ENCODE measurements at places on chromosomes 1 and 21.

GRCh38 chr1:178122283-178122682 is 28.4 kb downstream of the RASAL2 start:
- no peak for DNase-seq

- no peak for DNase-seq
These were observed 14.4 kb downstream of the ARMH1 start for GRCh38 chr1:44688760-44689446.

GRCh38 chr1:239987103-239987745 is 104.5 kb upstream of the FMN2 start:
- no peak for DNase-seq

DNA sequence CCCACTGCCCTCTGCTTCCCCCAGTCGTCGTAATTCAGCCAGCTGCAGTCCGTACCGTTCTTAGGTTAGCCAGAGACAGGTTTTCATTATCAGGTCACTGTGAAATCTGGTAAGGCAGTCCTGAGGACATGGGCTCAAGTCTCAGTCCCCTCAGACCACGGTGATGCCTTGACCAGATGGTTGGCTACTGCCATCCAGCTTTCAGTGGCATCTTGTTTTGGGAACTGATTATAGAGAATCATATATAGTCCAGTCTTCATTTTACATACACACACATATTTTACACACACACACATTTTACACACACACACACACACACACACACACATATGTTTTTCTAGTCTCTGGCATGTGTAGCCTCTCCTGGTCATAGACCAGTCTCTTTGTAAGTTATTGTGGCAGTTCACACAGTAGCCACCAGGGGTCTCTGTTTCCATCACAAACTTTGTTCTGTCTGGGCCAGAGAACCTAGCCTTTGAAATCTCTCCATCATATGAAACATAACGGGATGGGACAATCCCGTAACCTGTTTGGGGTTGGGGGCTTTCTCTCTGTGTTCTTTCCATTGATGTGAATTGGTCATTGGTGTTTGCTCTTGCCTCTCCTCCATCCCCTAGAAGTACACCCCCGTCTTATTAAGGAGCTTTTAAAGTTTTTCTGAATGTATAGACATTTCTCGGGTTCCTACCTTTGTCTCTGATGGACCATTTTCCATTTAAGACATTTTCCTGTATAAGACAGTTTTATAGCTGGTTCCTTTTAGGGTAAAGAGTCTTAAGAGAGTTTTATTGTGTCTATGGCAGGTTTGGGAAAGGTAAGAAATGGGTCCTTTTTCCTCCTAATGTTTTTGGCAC is 8.4 kb upstream of the IKBKE start:
- peak; percentile 69 for DNase-seq

DNA sequence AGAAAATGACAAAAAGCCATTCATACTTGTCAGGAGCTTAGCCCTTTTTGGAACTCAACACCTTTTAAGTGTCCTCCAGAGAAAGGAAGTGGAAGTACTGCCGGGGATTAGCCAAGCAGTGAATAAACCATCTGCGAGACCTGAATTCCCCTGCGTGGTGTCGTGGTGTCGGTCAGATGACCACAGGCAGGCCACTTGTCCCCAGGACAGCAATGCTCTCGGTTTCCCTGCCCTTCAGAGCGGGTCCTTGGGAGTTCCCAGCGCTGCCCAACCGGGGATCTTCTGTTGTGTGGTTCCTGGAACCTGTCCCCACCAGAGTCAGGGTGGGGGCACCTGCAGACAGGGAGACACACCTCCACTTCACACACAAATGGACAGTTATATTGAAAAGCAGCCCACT is 9.2 kb downstream of the GPR157 start:
- no peak for DNase-seq

DNA sequence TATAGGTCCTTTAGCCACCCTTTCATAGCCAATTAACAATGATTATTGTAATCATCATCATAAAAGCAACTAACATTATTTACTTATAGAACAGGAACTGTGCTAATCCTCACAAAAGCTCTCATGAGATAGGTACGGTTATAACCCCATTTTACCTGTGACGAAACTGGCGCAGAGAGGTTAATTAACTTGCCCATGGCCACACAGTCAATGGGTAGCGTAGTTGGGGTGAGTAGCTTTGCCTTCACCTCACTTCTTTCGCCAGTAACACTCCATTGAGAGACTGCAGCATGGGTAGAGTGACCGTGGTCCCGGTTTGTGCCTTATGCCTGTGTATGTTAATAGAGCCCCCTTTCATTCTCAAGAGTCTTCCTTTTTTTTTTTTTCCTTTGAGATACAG is 10.3 kb downstream of the NIPAL3 start:
- no peak for DNase-seq

GRCh38 chr1:24503059-24503751 is 569 bp downstream of the RCAN3 start:
- peak; percentile 51 for DNase-seq

GRCh38 chr1:147673406-147673805 is 3.1 kb upstream of the ACP6 start:
- DNase-seq: no peak

GRCh38 chr1:77467741-77468140 is 185.9 kb downstream of the AK5 start:
- no peak for DNase-seq

DNA sequence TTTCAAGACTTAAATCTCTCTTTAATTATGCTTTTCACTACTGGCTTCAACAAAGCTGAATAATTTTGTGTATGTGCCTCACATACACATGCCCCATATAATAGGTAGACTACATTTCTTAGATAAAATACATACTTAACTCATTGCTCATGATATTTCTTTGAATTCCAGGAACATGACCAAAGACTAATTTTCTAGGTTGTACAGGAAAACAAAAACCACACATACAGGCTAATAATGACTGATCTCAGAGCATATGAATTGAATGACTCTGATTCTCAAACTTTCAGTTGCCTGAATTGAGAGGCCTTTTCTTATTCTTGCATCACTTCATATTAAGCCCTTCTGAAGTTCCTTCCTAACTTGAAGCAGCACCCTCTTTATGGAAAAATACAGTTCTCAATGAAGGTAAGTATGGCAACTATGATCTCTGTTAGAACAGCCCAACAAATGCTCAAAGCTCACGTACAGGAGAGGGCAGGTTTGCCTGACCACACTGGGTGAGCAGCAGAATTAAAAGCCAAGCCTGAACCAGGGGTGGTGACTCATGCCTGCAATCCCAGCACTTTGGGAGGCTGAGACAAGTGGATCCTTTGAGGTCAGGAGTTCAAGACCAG is 22.6 kb upstream of the UAP1 start:
- no peak for DNase-seq

DNA sequence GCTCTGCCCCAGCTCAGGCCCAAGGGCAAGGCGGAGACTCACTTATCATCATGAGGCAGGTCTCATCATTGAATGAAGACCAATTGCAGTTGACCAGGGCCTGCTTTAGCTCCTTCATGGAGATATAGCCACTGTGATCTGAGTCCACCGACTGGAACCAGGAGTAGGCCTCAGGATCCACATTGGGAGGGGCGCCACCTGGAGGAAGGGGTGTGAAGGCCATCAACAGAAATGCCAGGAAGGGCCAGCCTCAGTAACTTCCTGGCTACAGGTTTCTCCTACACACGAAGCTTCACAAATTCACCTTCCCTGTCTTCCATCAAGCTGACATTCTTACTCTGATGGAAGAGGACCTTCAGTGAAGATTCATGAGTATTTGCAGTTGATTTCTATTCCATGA is 11.6 kb downstream of the PEF1 start:
- DNase-seq: no peak

GRCh38 chr1:235100194-235100772 is 28.4 kb downstream of the TOMM20 start:
- no peak for DNase-seq

DNA sequence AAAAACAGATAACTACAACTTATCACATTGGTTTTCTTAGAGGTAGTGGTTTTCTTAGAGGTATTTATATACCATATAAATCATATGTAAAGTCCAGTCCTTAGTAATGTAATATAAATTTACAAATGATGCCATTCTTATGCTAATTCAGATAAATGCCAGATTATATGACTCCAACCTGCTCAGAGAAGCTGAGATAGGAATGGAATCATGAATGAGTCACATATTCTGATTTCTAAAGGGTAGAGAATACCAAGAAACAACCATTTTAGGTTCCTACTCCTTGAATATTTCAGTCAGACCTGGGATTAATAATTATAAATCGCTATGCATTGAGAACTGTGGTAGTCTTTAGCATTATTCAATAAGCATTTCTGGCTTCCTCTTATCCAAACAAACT is 760.1 kb upstream of the NEGR1 start:
- no peak for DNase-seq

- no peak for DNase-seq
These were observed 12.3 kb downstream of the ATG4C start for GRCh38 chr1:62796221-62796620.

GRCh38 chr1:49630156-49630555 is 393.6 kb downstream of the AGBL4 start:
- DNase-seq: no peak

GRCh38 chr21:45130324-45130774 is 56.0 kb downstream of the ADARB1 start:
- no peak for DNase-seq

GRCh38 chr1:248813546-248813945 is 12.2 kb downstream of the SH3BP5L start:
- no peak for DNase-seq

- peak; percentile 11 for DNase-seq
These were observed 26.1 kb downstream of the ZP4 start for GRCh38 chr1:237864338-237865244.

DNA sequence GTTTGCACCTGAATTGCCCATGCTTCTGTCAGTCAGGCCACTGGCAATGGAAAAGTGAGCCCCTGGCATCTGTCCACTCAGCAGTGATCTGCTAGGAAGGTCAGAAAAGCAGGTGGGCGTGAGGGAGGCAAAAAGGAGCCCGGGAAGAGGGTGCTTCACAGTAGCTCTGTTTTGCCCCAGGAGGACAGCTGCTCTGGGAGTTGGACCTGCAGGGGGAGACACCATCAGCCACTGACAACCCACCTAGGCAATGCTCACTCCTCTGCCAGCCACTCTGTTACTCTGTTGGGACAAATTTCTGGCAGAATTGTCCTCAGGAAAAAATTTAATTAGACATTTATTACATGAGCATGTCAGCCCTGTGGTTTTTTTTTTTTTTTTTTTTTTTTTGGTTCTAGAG is 146.4 kb downstream of the LRIG2 start:
- DNase-seq: no peak

DNA sequence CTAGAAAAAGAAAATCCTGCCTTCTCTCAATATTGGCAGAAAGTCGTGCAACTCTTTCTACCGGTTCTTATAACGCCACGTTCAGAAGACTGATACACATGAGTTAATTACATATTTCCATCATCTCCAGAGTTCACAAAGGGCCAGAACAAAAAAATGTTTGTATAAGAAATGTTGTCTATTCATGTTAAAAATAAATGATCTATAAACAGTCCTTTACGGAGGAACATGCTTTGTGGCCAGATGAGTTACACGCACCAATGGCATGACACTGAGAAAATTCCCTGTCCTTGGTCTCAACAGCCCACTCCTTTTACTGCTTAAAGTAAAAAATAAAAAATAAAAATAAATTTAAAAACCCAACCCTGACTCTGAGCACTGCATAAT is 29.5 kb downstream of the C2CD2 start:
- no peak for DNase-seq

GRCh38 chr1:205208811-205209210 is 2.7 kb downstream of the DSTYK start:
- DNase-seq: no peak

DNA sequence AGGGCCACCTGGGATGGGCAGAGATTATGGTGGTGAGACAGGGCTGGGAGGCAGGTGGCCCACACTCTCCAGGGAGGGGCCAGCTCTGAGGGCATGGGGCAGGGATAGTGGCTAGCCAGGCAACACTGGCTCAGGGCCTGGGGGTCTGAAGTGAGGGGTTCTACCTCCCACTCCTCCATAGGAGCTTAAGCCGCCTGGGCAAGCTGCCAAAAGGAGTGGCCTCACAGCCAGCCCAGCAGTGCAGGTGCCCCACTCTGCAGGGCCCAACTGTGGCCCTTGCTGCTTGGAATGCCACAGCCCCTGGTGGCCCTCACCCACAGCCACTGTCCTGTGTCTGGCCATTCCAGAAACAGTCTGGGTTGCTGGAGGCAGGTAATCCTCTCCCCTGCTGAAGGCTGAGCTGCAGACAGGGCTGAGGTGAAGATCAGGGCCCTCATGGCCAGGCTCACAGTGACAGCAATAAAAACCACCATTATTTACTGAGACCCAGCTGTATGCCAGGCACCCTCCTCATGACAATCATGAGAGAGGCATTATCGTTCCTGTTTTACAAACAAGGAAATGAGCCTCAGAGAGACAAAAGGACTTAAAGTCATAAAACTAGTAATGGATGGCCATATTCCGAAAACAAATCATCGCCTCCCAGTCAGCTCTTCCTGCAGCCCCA is 31.0 kb downstream of the KIF21B start:
- no peak for DNase-seq

DNA sequence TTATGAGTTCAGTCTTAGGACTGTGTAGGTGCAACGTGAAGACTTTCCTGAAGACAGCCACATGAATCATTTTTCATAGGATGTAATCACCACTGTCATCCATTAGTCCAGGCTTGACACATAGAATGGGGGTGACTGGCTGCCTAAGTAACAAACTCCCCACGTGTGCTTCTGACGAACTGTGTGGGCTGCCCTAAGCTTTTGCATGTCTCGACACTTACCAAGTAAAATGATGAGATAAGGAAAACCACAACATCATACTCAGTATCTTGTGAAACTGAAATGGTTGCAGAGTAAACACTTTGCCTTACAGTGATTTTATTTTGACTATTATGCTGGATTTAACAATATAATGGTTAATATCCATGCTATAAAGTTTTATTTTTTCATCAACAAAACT is 19.5 kb downstream of the ERG start:
- DNase-seq: no peak

DNA sequence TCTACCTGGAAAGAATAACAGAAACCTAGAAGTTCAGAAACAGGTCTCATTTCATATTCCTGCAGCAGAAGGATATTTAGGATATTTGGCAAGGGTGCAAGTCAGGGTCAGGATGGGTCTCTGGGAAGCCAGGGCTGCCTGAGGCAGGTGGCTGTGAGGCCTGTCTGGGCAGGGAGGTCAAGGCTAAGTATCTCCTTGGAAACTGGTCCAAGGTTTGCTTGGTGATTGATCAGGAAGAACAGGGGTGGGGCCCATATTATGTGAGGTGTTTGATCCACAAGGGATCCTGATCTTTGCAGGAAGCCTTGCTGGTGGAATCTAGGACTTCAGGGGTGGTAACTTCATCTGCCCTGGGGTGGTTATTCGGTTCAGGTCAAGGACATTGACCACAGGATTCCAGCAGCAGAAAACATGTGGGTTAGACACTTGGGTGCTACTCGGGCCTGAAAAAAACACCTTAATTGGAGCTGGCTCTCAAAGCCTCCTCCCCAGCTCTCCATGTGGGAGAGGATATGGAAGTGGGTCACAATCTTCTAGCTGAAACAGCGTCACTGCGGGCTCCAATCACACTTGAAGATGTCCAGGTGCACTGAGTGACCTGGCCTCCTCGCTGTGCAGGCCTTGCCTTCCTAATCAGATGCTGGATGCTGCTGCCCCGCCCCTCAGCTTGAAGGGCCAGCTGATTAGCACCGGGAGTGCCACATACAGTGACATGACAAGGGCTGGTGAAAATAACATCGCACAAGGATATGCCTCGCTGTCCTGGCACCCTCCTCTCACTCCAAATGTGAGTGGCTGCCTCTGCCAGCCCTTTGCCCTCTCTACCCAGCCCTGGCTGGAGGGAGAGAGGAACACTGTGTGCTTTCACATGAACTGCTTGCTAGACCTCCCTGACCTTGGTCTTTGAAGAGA is 8.7 kb downstream of the CTNNBIP1 start:
- DNase-seq: no peak

- no peak for DNase-seq
These were observed 117.5 kb upstream of the VANGL1 start for GRCh38 chr1:115524236-115524635.

Data from thymus (tissue), 14 donors.